ENCODE measurements at places on chromosomes 3 and 15.

DNA sequence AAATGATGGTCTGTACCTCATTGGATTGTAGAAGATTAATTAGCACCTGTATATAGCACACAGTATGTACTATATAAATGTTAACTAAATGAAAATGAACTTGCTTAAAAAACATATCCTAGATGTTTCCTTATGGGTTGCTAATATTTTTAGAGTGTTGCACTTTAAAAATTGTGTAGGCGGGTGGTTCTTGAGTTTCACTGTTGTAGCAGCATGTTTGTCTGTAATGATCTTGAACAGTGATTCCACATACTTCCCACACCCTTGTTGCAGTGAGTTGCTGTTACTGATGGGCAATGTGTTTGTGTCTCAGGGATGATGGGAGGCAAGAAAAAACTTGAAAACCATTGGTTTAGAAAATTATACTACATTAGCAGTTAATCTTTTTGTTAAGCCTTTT is 22.0 kb downstream of the USP3 start:
- no peak for DNase-seq

DNA sequence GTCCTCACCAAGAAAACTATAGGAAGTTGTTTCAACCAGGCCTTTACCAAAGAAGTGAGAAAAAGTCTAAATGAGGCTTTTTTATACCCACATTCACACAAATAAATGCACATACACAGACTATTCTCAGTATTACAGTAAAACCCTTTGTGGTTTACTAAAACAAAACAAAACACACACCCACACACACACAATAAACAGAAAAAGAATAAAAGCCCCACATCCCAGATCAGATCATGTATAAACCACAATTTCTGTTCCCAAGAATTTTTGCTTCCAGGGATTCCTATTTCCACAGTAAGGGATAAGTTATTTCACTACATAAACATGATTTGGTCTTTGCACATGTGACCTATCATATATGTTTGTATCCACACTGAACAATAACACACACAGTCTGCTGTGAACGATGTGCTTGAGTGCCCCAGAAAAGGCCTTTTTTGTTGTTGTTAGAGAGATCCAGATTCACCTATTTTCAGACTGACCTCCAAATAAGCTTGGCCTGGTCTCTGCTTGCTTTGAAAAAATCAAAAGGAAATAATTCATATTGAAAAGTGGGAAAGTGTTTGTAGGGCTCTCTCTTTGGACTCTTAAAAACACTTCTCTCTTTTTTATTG is 283.4 kb upstream of the ATP11B start:
- DNase-seq = no peak

- DNase-seq = no peak
Observed at GRCh38 chr15:85576392-85576791, 196.0 kb downstream of the AKAP13 start.

DNA sequence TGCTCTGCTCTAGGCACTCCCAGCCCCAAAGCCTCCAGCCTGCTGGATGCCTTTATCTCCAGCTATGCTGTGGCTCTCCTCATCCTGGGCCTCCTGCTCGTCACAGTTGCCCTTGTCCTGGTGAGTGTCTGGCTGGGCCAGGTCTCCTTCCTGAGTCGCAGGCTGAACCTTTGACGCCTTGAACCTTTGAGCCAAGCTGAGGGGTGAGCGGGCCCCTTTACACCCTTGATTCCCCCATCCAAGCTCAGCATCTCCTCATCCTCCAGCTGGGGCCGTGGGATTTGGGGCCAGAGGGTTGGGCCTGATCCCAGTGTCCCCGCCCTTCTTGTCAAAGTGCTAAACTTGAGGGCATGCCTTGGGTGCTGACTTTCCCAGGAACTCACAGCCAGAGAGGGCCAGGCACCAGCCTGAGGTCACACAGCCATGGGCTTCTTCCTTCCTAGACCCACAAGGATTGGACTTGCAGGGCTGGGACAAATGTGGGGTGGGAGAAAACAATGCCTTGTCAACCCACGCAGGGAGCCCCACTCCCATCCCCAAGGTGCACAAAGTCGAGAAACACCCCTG is 137.0 kb downstream of the TBC1D2B start:
- DNase-seq = no peak

DNA sequence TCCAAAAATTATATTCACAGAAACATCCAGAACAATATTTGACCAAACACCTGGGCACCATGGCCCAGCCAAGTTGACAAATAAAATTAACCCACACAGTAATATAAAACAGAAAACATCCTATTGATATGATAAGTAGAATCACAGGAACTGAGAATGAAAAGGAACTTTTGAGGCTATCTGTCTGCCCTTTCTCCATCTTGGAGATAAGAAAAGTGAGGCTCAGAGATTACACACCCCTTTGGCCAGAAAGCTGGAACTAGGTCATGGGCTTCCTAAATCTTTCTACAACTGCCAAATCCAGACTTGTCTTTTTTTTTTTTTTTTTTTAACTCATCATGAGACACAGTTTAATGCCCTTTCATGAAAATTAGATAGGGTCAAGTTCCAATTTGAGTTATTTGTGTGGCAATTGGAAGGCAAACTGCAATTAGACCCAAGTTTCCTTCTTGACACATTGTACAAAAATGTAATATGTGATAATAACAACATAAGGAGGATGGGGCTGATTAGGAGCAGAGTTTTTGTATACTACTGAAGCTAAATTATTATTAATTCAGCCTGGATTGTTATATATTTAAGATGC is 137.2 kb downstream of the RPL22L1 start:
- no peak for DNase-seq

- DNase-seq = no peak
Observed at GRCh38 chr3:62052331-62052730, 321.0 kb downstream of the FEZF2 start.

DNA sequence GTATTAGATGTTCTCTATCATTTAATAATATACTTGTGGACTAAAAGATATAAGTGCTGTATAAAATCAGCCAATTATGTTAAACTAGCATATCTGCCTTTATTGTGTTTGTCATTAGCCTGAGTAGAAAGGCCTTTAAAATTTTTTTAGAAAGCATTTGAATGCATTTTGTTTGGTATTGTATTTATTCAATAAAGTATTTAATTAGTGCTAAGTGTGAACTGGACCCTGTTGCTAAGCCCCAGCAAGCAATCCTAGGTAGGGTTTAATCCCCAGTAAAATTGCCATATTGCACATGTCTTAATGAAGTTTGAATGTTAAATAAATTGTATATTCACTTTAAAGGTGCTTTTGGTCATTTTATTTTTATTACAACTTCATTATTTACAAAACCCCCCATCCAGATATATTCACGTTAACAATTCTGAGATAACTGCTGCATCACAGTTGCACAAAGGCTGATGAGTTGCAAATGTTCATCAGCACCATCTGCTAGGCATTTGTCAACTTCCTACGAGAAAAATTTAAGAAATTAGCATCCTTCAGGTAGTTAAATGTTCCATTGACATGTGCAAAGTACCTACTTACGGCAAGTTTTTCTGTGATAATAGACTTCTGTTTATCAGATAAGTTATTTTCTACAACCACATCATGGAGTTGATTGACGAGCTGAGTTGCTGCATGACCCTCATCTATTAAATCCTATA is 6.3 kb downstream of the EIF4A2 start:
- DNase-seq = no peak

- DNase-seq = no peak
Observed at GRCh38 chr15:39684233-39684632, 98.4 kb downstream of the FSIP1 start.

DNA sequence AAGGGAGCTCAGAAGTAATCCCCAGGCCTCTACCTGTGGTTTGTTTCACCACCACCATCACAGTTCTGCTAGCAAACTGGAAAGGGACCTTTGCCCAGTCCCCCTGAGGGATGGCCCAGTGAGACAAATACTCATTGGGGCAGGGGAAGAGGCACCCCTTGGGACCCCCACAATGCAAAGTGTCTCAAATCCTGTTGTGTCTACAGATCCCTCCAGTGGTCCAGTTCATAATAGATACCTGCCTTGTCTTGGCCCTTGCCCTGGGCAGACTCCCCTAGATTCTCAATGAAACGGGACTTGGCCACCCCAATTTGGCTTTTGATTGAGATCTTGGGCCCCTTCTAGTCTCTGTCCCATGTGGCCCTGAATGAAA is 43.8 kb upstream of the RAB6B start:
- peak; percentile 23 for DNase-seq

DNA sequence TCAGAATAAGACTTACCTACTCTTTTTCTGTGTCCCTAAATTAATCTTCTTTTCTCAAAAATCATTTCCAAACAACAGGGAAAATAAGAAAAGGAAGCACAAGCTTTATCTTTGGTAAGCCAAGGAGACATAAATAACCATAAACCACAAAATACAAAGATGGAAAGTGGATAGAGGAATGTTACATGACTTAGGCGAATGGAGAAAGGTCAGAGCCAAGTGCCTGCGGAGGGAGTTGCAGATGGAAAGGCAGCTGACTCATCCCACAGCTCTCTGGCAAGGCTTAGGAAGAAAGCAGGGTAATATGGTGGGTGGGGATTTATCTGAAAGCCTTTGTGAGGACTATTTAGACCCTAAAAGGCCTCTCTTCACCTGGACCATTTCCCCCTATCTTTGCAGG is 72.8 kb downstream of the GALK2 start:
- no peak for DNase-seq
